ENCODE measurements at places on chromosomes 12 and 14.

DNA sequence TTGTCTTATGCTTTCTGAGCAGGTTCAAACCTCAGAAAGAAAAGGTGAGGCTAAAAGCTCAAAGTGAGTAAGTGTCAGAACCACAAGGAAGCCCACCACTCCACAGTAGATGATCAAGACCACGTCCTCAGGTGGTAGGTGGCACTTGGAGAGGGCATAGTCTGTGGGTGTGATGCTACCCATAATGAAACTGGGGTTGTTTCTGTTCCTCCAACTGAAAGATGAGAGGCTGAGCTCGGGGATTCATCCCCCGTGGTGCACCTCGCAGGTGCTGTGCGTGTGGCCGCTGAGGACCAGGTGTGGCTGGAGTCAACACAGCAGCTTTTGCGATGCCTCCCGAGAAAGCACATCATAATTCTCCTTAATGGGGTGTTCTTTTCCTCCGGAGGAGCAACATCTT lies 285.7 kb downstream of the TTC8 start:
- DNase-seq, result no peak

DNA sequence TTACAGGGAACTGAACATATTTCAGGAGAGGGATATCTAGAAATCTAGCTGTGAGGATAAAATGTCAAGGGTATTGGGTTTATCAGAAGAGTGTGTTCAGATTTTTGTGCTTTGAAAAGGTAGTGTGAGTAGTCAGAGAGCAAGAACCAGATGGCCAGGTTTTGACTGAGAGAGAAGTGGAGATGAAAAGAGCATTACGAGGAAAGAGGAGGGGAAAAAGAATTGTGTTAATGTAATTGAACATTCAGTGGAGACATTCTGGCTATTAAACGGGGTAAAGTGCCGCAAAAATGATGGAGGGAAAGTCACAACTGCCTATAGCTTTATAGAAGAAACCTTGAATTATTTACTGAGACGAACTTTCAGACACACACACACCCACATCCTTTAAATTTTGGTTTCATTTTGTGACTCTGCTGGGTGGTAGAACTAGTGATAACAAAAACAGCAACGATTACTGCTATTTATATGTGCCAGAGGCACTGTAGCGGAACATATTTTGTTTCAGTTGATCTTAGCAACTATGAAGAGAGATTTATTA lies 213.6 kb downstream of the ERC1 start:
- DNase-seq, result peak; percentile 21

- no peak for DNase-seq
Observed at GRCh38 chr14:72894323-72894622, 372 bp upstream of the DPF3 start.

DNA sequence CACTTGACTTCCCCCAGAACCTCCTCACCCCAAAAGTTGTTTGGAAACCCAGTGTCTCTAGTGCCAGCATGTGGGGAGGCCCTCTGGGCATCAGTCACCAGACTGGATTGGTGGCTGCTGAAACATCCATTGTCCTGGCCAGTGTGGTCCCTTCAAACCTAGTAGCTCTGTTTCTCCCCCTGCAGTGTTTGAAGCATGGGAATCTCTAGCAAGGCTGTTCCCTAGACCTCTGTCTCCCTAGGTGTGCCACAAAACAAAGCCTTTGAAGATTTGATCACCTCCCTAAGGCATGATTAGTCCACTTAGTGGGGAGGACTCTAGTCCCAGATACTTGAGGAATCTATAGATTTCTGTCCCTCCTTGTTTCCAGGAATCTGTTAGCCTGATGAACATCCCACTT lies 60.3 kb downstream of the ARF6 start:
- DNase-seq, result no peak

GRCh38 chr14:93266127-93266526 lies 59.1 kb downstream of the UBR7 start:
- no peak for DNase-seq

GRCh38 chr12:69129017-69129416 lies 110.4 kb upstream of the CPSF6 start:
- DNase-seq, result no peak

GRCh38 chr12:54641089-54641488 lies 6.4 kb upstream of the LACRT start:
- no peak for DNase-seq

DNA sequence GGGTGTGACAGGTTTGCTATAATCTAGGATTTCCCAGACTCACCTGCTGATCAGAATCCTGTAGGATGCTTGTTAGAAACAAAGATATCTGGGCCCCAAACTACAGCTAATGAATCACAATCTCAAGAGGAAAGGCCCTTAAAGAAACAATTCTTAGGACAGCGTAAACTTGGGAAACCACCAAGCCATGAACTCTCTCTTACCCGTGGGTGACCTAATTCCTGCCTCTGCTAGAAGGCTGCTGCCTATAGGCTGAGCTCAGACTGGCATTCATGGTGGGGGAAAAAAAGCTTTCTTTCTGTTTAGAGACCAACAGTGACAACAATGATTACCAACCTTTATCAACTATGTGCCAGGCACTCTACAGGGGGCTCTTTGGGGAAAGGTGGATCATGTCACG lies 213.9 kb upstream of the FKBP4 start:
- DNase-seq, result no peak

- DNase-seq, result no peak
Observed at GRCh38 chr12:70230934-70231606, 12.2 kb upstream of the CNOT2 start.

DNA sequence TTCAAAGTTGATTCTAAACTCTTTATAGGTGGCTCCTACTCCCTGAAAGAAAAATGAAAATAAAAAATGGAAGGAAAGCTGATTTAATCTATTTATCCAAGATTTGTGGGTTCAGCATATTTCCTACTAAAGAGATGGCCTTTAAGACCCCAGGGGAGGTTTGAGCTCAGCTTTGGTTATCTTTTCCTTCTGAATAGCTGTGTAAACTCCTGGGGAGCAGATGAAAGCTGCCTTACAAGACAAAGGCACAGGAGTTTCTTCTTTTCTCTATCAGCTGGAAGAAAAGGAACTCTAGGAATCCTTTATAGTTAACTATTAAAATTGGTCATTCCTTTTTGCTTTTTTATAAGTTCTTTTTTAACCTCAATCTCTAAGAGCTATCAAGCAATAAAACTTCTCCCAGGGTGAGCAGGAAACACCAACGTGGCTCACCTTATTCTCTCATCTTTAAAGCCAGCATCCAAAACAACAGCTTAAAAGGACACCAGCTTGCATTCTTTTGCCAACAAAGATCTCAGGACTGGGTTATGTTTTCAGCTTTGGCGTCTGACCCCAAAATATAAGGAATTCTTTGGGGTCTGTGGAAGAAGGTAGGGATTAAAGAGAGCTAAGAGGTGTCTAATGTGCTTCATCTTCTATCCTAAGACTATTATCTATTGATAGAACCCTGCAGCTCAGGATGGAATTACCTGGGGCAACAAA lies 371.7 kb upstream of the KITLG start:
- no peak for DNase-seq

GRCh38 chr12:62232143-62232729 lies 28.0 kb upstream of the USP15 start:
- no peak for DNase-seq

DNA sequence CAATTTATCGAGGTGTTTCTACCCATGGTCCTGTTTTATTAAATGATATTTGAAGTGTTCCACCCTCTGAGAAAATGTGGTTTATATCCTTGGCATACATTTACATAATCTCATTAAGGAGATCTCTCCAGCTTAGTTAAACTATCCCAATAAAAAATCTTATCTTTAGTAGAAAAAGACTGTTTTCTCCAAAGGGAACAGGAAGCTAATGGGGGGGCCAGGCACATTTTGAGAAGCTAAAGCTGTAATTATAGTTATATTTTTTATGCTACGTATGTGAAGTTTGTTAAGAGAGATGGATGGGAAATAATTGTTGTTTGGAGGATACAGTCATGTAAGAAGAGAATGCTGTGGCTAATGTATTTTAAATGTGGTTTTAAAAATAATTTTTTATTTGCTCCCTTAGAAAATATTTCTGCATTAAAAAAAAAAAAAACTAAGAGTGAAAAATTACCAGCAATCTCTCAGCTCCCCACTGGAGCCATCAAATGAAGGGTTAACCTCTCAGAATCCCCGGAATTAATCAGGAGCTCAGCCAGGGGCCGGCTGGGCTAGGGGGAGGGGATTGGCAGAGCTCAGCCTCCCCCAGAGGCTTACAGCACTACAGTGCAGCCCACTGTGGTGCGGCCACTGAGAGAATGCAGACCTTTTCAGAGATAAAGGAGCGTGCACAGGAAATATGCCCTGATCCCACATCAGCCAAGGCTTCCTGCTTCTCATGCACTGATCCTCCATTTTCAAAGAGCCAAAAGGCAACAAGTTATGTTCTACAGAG lies 185.8 kb downstream of the EGLN3 start:
- no peak for DNase-seq

DNA sequence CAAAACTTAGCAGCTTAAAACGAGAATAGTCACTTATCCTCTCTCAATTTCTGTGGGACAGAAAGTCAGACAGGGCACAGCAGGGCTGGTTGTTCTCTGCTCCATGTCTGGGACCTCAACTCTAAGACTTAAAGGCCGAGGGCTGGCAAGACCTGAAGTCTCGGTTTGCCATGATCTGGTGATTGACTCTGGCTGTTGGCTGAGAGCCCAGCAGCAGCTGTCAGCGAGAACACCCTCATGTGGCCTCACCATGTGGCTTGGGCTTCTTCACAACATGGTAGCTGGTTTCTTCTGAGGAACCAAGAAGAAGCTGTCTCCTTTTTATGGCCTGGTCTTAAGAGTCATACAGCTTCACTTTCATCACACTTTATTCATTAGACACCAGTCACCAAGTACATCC lies 1.7 kb upstream of the VASH1 start:
- DNase-seq, result no peak

DNA sequence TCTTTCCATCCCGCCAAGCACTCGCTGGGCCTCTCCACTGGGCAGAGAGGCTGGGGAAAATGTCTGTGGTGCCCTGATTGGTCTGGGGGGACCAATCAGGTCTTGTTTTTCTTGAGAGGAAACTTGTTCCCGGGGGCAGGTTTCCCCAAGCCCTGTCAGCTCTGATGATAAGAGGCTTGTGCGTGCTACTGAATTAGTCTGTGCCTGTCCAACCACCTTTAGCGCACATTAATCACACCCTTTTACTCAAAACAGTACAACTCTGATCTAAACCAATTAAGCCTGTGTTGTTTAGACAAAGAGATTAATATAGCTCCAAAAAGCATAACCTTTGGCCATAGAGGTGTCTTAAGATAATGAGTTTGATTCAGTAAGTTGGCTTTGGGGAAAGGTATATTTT lies 580.4 kb downstream of the VRK1 start:
- no peak for DNase-seq

- no peak for DNase-seq
Observed at GRCh38 chr12:1419849-1420371, 174.5 kb downstream of the FBXL14 start.

GRCh38 chr12:18428416-18428815 lies 167.1 kb downstream of the PIK3C2G start:
- no peak for DNase-seq

GRCh38 chr14:98711453-98711852 lies 560.5 kb downstream of the BCL11B start:
- DNase-seq, result no peak

GRCh38 chr12:98754095-98754494 lies 109.0 kb downstream of the APAF1 start:
- DNase-seq, result no peak

- no peak for DNase-seq
Observed at GRCh38 chr12:80567401-80567800, 123.4 kb downstream of the PTPRQ start.

Data from CD4-positive, alpha-beta T cell treated with Interleukin-6 at 100 ng/mL for 8 hours (primary cell).